ENCODE measurements at places on chromosomes 1 and 21.

DNA sequence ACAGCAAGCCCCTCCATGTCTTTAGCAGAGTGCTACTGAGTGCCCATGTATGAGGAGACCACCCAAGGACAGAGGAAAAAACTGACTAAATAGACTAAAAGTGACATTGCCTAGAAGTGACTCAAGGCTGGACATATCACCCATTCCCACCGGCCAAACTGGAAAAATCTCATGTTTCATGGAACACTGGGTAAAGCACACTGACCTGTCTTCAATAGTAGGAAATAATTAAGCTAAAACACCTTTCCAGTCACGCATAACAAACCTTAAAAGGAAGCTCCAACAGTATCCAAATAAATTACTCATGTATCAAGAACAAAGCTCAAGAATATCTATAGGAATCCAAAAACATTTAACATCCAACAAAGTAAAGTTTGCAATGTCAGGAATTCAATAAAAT lies 120.4 kb downstream of the SNX7 start:
- DNase-seq: no peak

DNA sequence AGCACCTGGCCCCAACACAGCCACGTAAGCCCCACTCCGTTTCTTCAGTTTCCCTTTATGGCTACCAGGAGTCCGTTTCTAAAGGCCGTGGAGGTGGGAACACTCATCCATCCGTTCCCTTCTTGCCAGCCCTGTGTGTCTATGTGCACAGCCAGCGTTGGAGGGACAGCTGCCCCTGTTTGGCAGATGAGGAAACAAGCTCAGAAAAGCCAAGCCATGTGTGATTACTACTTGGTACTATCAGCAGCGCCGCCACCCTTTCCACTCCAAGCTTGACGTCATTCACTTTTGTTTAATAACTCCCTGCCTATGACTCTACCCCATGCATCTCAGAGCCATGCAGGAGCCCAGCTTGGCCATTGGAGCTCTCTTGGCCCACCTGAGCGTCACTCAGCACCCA lies 3.5 kb downstream of the LRP8 start:
- no peak for DNase-seq

GRCh38 chr1:213389061-213389581 lies 338.1 kb downstream of the RPS6KC1 start:
- DNase-seq: no peak

DNA sequence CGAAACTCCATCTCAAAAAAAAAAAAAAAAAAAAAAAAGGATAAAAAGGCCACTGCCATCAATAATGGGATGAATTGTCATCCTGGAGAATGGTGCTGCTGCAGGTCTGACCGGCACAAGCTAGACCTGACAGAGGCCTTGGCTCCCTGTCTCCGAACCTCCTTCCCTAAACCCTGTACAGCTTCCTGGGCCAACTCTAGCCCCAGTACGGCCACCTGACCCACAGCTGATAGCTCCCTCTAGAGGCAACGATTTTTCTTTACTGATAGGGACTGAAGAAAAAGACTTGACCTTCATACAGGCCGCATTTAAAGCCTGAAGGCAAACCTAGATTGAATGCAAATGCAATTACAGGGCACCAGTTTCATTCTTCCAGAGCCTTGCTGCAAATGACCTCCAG lies 30.7 kb downstream of the NOL9 start:
- peak; percentile 29 for DNase-seq

GRCh38 chr1:41681331-41682098 lies 197.0 kb upstream of the EDN2 start:
- no peak for DNase-seq

- DNase-seq: no peak
These were observed 25.7 kb downstream of the COA6 start for GRCh38 chr1:234398849-234399381.

DNA sequence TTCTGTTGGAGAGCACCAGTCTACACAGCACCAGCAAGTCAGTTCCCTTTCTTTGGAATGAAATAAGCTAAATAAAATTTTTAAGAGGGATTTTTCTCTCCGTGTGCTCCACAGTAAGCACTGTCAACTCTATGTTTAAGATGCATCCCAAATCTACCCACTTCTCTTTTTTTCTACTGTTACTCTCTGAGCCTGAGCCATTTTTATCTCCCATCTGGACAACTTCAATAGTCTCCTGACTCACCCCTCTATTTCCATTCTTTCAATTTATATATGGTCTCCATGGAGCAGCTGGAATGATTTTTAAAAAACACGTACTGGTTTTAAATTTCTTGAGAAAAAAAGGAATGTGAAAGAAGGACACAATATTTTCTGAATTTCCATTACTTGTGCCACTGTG lies 24.7 kb upstream of the CCT8 start:
- no peak for DNase-seq

DNA sequence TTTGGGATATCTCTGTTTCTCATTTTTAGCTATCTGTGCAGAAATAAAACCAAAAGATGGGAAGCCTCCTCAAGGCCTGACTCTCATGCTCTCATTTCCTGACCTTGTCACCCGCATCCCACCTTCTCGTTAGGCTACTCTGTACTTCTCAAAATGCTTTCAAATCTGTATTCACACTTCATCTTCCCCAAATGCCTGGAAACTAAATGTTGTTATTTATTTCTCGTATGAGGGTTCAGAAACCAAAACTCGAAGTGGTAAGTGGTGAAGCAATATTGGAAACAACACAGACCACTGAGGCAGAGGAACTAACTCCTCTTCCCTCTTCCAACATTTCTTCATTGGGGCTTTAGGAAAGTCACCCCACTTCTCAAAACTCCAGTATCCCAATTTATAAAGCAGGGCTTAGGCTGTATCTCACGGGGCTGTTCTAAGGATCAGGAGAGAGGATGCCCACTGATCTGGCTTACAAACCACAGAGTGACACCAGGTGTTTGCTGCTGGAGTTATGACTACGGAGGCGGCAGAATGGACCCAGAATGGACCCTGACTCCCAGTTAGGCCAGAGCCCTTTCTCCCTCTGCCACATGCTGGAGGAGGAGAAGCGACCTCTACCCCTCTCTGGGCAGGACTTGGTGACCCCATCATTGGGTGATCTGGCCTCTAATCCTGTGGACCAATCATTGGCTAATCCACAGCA lies 3.5 kb downstream of the SLAMF7 start:
- no peak for DNase-seq

GRCh38 chr1:242524571-242525359 lies at the start of gene PLD5:
PLD5 (minus strand) TSS chr1:242524697.
- no peak for DNase-seq

- DNase-seq: no peak
These were observed 46.1 kb downstream of the FGGY start for GRCh38 chr1:59342801-59343575.

DNA sequence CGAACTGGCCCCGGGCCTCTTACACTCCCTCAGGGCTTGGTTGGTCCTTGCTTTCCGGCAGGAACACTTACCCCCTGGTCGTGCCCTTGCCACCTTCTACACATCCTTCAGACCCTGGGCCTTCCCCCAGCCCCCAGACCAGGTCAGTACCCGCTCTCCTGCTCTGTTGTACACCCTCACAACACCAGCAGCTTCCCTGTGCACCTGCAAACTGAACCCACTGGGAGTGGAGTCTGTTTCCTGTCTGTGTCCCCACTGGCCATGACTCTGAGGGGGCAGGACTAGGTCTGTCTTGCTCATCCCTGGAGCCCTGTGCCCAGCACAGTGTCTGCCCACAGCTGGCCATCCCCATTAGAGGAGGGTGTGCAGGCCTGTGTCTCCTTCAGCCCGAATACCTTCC lies 2.1 kb upstream of the TMEM200B start:
- DNase-seq: no peak

DNA sequence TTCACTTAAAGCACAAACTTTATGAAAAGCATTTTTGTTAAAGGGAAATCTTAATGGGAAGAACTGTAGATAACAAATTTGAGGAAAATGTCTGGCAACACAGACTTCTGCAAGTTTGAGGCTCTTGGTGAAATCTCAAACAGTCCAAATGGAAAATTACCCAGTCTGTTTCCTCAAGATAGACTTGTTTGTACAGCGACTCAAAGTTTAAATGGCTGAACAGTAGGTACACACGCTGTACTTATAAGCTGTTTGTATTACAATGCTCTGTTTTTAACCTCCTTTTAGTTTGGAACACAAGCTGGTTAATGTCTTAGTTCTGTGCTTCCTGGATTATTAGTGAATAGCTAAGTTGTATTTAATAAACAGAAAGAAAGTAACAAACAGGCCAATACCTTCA lies 217.1 kb downstream of the NFIA start:
- DNase-seq: no peak

- peak; percentile 34 for DNase-seq
These were observed 54.1 kb downstream of the MRPL37 start for GRCh38 chr1:54254055-54254454.

- no peak for DNase-seq
These were observed 10.6 kb upstream of the SLC19A1 start for GRCh38 chr21:45552696-45553391.

Data from DMS 273 treated with DMSO at 0.1 percent for 48 hours (cell line).